Vagina (tissue), 2 donors: ENCODE measurements at places on chromosomes 2 and 18. TPM values are rescaled to one million over a fixed set of nuclear protein-coding genes. Genes with fewer than 3 reads are reported as not detected.

DNA sequence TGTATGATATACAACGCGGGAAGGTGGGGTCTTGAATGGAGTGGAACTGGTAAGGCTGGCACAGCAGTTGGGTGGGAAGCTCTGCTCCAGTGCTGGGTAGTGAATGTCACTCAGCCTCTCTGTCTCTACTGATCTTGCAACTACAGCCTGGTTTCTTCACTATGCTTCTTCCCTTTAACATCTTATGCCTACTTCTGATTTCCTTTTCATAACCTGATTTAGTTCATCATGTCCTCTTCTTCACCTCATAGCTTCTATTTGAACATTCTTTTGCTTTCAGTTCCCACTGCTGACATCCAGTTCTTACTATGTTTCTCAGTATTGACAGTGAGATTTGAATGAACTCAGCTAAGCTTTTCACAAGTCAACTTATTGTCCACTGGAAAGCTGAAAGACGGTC lies 286.2 kb downstream of the ARL6IP6 start:
- no peak for DNase-seq
- no peaks in the 10 kb centered on the region for H3K4me1 ChIP-seq
- no peaks in the 10 kb centered on the region for H3K36me3 ChIP-seq
- H3K27me3 ChIP-seq = no peaks in the 10 kb centered on the region
- no peak overlapping the region for H3K27ac ChIP-seq

- peaks cover 6% of the 10 kb centered on the region for H3K4me1 ChIP-seq
- no peak overlapping the region for H3K4me3 ChIP-seq
- H3K27ac ChIP-seq = no peak overlapping the region
- no peaks in the 10 kb centered on the region for H3K27me3 ChIP-seq
- DNase-seq = no peak
Observed at GRCh38 chr2:172962082-172962481, 113.6 kb upstream of the MAP3K20 start.

Gene REG3A
- not detected for total RNA-seq

- no peaks in the 10 kb centered on the region for H3K36me3 ChIP-seq
- peaks cover 29% of the 10 kb centered on the region for H3K4me1 ChIP-seq
- DNase-seq = no peak
Observed at GRCh38 chr2:207768866-207769596, 675 bp downstream of the FZD5 start.

DNA sequence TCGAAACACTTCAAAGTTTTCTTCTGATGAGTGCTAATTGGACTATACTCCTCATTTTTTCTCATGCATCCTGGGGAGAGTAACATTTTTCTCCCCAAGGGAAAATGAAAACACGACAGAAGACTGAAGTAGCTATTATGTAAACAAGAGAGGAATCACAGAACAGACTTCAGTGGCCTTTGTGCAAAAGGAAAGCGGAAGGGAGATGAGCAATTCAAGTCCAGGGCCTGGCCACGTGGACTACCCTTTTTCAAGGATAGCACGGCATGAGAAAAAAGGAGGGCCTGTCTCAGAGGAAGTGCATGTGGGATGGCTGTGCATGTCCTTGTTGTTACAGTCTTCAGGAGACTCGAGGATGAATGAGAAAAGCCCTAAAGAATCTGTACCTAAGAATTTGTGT lies 43.8 kb upstream of the KCNE4 start:
- H3K27ac ChIP-seq = no peak overlapping the region
- DNase-seq = no peak
- no peaks in the 10 kb centered on the region for H3K36me3 ChIP-seq

Gene PRKAG3
- not detected for total RNA-seq

Gene NCKAP1
- total RNA-seq = 135 TPM

DNA sequence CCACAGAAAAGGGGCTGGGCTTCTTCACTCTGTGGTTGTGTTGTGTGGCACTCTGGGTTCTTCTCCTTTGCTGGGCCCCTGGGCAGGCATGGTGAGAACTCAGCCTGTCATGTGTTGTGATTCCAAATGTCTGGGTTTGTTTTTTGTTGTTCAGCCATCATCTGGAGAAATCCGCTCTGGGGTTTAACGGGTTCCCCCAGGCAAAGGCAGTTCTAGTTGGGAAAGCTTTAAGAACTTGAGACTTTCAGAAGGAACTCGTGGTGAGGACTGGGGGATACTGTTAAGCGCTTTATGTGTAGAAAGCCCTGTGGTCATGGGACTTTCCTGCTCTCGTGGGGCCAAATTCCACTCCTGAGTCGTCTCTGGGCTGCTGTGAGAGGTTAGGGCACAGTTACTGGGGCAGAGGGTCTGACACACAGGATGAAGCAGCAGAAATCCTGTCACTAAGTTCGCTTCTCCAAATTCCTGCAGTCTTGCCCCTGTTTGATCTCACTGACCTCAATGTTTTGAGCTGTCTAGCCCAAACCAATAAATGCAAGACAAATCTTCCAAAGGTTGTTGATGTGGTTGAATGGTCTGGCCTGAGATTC lies 87.7 kb downstream of the RAPGEF4 start:
- no peak for DNase-seq
- H3K27ac ChIP-seq = no peak overlapping the region
- H3K4me1 ChIP-seq = no peaks in the 10 kb centered on the region
- peak overlapping the region; percentile 19 for H3K4me3 ChIP-seq
- no peaks in the 10 kb centered on the region for H3K36me3 ChIP-seq

Gene FAM161A
- 2.5 TPM for total RNA-seq

GRCh38 chr2:208477741-208478140 lies 71.1 kb downstream of the PTH2R start:
- no peaks in the 10 kb centered on the region for H3K27me3 ChIP-seq
- no peaks in the 10 kb centered on the region for H3K36me3 ChIP-seq
- no peak overlapping the region for H3K4me3 ChIP-seq
- no peak for DNase-seq

Gene APCDD1
- 110 TPM for total RNA-seq

Gene TLX2
- total RNA-seq = 6.6 TPM

GRCh38 chr18:27715751-27716150 lies 461.2 kb downstream of the CDH2 start:
- no peak overlapping the region for H3K27ac ChIP-seq
- no peaks in the 10 kb centered on the region for H3K36me3 ChIP-seq
- H3K4me1 ChIP-seq = no peaks in the 10 kb centered on the region
- H3K4me3 ChIP-seq = no peak overlapping the region
- DNase-seq = no peak
- no peaks in the 10 kb centered on the region for H3K27me3 ChIP-seq

GRCh38 chr2:39068299-39069135 lies 52.3 kb downstream of the SOS1 start:
- DNase-seq = no peak
- H3K4me1 ChIP-seq = peaks cover 33% of the 10 kb centered on the region
- H3K36me3 ChIP-seq = peaks cover 11% of the 10 kb centered on the region
- no peak overlapping the region for H3K4me3 ChIP-seq

DNA sequence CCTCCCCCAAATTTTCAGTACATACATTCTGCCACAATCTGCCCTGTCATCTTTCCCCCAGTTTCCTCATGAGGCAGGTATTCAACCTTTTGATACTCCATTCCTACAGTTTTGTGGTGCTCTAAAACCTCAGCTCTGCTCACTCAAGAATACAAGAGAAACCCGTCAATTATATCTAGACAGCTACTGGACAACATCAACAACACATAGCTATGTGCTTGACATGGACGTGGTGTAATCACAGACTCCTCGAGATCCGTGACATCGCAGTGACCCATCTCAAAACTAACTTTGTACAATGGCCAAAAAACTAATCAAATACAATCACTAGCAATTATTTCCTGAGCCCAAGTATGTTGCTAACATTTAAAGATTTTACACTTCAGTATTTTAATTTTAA lies 23.6 kb downstream of the WDSUB1 start:
- no peaks in the 10 kb centered on the region for H3K36me3 ChIP-seq
- H3K4me3 ChIP-seq = no peak overlapping the region
- no peak overlapping the region for H3K27ac ChIP-seq
- H3K4me1 ChIP-seq = no peaks in the 10 kb centered on the region
- no peaks in the 10 kb centered on the region for H3K27me3 ChIP-seq

- DNase-seq = no peak
- H3K27ac ChIP-seq = peak overlapping the region; percentile 21
- H3K36me3 ChIP-seq = no peaks in the 10 kb centered on the region
- H3K4me1 ChIP-seq = peaks cover 38% of the 10 kb centered on the region
Observed at GRCh38 chr2:28895189-28895893, 874 bp downstream of the WDR43 start.

DNA sequence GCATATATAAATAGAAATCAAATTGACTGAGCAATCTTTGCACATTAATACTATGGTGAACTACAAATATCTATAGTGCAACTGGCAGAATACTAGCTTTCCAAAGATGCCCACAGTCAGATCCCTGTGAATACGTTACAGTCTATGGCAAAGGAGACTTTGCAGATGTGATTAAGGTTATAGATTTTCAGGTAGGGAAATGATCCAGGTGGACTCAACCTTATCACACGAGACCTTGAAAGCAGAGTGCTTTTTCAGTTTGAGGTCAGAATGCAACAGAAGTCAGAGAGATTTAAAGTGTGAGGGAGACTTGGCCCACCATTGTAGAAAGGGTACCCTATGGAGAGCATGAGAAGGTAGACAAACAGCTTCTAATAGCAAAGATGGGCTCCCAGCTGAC lies 122.6 kb downstream of the TRIB2 start:
- H3K4me3 ChIP-seq = no peak overlapping the region
- no peaks in the 10 kb centered on the region for H3K4me1 ChIP-seq
- H3K36me3 ChIP-seq = no peaks in the 10 kb centered on the region
- no peaks in the 10 kb centered on the region for H3K27me3 ChIP-seq
- no peak overlapping the region for H3K27ac ChIP-seq

- DNase-seq = no peak
- peaks cover 31% of the 10 kb centered on the region for H3K4me1 ChIP-seq
Observed at GRCh38 chr2:119433636-119434327, 2.1 kb downstream of the TMEM37 start.

- no peaks in the 10 kb centered on the region for H3K27me3 ChIP-seq
- H3K36me3 ChIP-seq = no peaks in the 10 kb centered on the region
- H3K27ac ChIP-seq = no peak overlapping the region
- DNase-seq = no peak
Observed at GRCh38 chr2:40367652-40368051, 84.2 kb downstream of the SLC8A1 start.

Gene LAPTM4A
- 172 TPM for total RNA-seq

Gene SFTPB
- not detected for total RNA-seq

GRCh38 chr2:23092831-23093230 lies 292.1 kb upstream of the KLHL29 start:
- no peak for DNase-seq
- no peaks in the 10 kb centered on the region for H3K4me1 ChIP-seq
- no peak overlapping the region for H3K4me3 ChIP-seq
- H3K27ac ChIP-seq = no peak overlapping the region

- H3K27me3 ChIP-seq = no peaks in the 10 kb centered on the region
- no peak overlapping the region for H3K4me3 ChIP-seq
- peaks cover 12% of the 10 kb centered on the region for H3K4me1 ChIP-seq
- no peaks in the 10 kb centered on the region for H3K36me3 ChIP-seq
- no peak for DNase-seq
Observed at GRCh38 chr2:112277596-112278220, 2.3 kb downstream of the ZC3H6 start.

DNA sequence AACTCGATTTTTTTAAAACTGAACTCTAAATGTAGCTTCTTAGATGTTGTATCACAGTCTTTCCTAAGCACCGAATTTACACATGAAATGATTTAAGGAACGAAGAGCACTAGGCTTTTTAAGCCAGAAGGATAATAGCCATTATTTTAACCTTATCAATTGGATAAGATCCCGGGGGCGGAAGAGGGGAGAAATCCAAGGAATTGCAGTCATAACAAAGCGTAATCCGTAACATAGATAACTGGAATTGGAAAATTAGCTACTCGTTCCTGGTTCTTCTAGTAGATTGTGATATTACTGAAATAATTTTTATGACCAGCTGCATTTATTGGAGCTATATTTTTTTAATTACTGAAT lies 988 bp upstream of the KANSL1L start:
- H3K27ac ChIP-seq = peak overlapping the region; percentile 100
- H3K4me1 ChIP-seq = peaks cover 31% of the 10 kb centered on the region
- no peak for DNase-seq
- no peaks in the 10 kb centered on the region for H3K27me3 ChIP-seq
- peak overlapping the region; percentile 98 for H3K4me3 ChIP-seq

Gene GLI2
- 16.2 TPM for total RNA-seq

DNA sequence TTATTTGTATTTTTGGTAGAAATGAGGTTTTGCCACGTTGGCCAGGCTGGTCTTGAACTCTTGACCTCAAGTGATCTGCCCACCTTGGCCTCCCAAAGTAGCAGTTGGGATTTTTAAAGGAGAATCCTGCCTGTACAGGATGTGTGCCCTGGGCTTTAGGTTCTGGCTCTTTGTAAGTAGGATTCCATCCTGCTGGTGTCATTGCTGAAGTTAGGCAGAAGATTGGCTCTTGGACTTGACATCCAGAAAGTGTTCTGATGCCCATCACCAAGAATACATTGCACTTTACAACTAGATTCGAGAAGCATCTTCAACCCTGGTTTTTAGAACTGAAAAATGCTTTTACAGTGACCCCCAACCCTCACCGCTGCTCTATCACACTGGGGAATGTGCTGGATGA lies 4.4 kb upstream of the TWIST2 start:
- peak overlapping the region; percentile 30 for H3K27ac ChIP-seq
- H3K4me3 ChIP-seq = no peak overlapping the region
- no peaks in the 10 kb centered on the region for H3K27me3 ChIP-seq

Gene LRATD1
- total RNA-seq = 32.7 TPM

Gene BUB1
- 5.4 TPM for total RNA-seq

DNA sequence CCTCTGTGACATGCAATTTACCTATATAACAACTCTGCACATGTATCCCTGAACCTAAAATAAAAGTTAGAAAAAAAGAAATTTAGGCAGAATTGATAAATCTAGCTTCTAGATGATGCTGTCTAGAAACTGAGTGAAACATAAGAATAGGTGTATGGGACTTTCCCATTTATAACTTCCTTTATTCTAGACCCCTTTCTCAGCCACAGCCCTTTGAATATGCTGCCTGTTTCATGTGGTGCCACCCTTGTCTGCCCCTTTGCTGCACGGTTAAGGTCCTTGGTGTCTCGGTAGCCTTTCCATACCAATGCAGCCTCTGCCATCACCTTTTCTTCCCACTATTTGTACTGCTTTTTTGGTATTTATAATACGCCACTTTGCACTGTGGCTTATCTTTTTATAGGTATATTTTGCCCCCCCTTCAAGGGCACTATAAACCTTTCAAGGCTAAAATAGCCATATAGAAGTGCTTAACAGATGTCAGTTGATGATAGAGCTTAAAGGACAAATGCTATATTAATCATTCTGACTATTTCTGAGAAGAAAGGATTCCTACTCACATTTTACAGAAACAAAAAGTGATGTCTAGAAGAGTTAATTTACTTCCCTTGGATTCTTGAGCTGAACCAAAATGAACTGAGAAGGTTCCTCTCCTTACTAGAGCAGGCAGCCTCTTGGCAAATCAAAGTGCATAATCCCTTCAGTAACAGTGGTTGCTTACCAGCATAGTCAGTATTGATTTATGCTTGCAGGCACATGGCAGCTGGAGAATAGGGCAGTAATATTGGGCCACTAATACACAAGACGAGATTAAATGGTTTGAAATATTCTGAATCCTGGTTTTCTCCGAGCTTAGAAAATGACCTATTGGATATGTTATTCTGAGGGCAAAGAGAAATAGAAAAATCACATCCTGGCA lies 88.1 kb upstream of the CYP26B1 start:
- peaks cover 17% of the 10 kb centered on the region for H3K4me1 ChIP-seq
- no peak for DNase-seq
- no peaks in the 10 kb centered on the region for H3K27me3 ChIP-seq
- H3K27ac ChIP-seq = no peak overlapping the region
- no peaks in the 10 kb centered on the region for H3K36me3 ChIP-seq

GRCh38 chr18:635171-635570 lies 22.3 kb upstream of the TYMS start:
- H3K4me3 ChIP-seq = no peak overlapping the region
- H3K27me3 ChIP-seq = no peaks in the 10 kb centered on the region
- no peak overlapping the region for H3K27ac ChIP-seq
- DNase-seq = no peak
- no peaks in the 10 kb centered on the region for H3K36me3 ChIP-seq
- no peaks in the 10 kb centered on the region for H3K4me1 ChIP-seq

Gene DOCK10
- total RNA-seq = 9.8 TPM
